Neuronal stem cell (in vitro differentiated cells): ENCODE measurements at places on chromosomes 16 and 17.

- DNase-seq, result no peak
These were observed 204.5 kb downstream of the RBFOX3 start for GRCh38 chr17:79406316-79406715.

GRCh38 chr17:13244513-13244912 is 226.7 kb upstream of the ELAC2 start:
- DNase-seq, result no peak

GRCh38 chr17:40321961-40322357 is 13.0 kb downstream of the RARA start:
- no peak for DNase-seq

DNA sequence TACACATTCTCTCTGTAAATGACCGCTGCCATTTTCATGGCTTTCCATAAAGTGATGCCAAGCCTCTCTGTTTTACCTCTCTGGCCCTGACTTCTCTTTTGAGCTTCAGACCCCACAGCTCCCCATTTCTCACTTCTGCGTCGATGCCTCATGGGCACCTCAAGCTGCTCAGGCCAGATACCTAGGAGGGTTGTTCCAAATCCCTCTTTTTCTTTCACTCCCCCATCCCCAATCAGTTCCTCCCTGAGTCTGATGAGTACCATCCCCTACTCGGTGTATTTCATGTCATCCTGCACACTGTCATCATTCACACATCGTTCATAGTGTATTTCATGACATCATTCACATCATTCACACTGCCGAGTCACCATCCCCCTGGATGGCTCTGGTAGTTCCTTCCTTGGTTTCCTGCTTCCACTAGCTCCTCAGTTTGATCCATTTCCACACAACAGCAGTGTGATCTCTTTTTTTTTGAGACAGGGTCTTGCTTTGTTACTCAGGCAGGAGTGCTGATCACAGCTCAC is 43.1 kb downstream of the NTN1 start:
- no peak for DNase-seq

DNA sequence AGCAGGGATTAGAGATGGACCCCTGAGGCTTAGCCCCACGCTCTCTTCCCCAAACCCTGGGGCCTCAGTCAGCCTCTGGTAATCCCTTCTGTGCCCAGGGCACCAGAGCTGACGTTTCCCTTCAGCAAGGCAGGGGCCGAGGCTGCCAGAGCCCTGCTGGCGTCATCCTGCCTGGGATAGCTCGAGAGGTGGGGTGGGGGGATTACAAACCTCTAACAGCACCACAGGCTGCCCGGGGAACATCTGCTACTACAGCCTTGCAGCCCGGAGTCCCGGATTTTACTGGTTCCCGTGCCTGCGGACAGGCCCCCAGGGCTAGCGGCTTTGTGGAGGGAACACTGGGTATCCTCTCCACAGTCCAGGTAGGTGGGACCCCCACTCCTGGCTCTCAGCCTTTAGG is at the start of gene AANAT:
Gene AANAT, plus strand, starts transcription at position 238 of the 400 bp plus-strand sequence. CDS start 1,144 bp downstream, outside the sequence.
- no peak for DNase-seq

GRCh38 chr16:80971819-80972218 is 34.9 kb downstream of the CMC2 start:
- DNase-seq, result no peak

DNA sequence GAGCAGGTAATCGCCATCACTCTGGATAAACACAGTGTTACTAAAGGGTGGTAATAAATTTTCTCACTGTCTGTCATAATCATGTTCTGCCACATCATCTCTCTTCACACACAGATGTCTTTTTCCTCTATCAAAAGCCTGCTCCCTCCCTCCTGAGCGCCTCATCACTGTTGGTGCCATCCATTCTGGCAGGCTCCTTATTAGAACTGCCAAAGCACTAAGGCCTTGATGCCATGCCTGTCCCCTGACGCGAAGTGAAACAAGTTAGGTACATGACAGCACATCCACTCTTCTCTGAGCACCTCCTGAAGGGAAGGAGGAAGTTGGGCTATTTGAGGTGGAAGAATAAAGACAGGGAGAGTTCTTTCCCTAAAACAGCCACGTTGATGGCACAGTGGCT is 38.2 kb upstream of the AXIN2 start:
- DNase-seq, result no peak

- no peak for DNase-seq
These were observed 9.7 kb downstream of the RAD51C start for GRCh38 chr17:58702045-58702476.

- no peak for DNase-seq
These were observed 208.4 kb downstream of the SLC39A11 start for GRCh38 chr17:72884066-72884465.

GRCh38 chr17:74677558-74678466 is 34.9 kb downstream of the CD300LF start:
- DNase-seq, result no peak

- no peak for DNase-seq
These were observed 12.4 kb downstream of the PRSS27 start for GRCh38 chr16:2707368-2708289.

DNA sequence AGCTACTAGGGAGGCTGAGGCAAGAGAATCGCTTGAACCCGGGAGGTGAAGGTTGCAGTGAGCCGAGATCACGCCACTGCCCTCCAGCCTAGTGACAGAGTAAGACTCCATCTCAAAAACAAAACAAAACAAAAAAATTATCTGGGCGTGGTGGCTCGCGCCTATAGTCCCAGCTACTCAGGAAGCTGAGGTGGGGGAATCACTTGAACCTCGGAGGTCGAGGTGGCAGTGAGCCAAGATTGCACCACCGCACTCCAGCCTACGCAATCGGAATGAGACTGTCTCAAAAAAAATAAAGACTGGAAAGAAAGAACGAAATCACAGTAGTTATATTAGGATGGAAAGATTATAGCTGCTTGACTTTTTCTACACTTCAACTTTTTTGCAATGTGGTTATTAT is 18.9 kb downstream of the COG1 start:
- DNase-seq, result no peak

DNA sequence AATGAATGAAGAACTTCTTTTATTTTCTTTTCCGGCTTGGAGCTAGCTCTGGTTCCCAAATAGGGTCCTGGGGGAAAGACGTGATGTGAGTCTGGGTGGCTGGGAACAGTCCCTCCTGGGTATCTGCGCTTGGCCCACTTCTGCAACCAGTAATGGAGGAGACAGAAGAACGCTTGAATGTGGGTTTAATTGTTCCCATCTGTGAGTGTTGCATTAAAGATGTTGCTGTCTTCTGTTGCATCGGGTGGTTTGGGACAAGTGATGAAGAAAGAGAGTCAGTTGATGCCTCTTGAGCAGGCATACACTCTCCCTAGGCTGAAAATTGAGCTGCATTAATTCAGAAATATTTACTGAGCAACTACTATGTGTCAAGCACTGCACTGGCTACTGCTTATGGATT is 511.1 kb downstream of the CDH13 start:
- DNase-seq, result no peak

DNA sequence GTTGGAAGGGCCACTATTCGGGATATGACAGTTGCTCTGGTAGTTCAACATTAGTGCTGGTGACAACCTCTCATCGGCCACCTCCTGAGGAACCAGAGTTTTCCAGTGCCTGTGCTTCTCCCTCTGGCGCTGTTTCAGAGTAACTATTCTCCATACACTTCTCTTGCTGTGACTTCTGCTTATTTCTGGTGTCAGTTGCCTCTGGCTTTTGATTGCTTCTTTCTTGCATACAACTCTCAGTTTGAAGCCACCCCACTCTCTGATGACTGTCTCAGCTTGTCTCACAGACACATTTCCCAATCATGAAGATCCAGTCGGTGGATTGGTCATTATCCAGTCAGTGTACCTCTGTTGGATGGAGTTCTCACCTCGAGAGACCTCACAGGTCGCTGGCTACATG is 3.4 kb upstream of the TM4SF5 start:
- DNase-seq, result no peak

GRCh38 chr16:27426423-27427408 is 24.7 kb downstream of the IL21R start:
- DNase-seq, result no peak

GRCh38 chr17:77001487-77001886 is 133.3 kb downstream of the MGAT5B start:
- DNase-seq, result no peak

DNA sequence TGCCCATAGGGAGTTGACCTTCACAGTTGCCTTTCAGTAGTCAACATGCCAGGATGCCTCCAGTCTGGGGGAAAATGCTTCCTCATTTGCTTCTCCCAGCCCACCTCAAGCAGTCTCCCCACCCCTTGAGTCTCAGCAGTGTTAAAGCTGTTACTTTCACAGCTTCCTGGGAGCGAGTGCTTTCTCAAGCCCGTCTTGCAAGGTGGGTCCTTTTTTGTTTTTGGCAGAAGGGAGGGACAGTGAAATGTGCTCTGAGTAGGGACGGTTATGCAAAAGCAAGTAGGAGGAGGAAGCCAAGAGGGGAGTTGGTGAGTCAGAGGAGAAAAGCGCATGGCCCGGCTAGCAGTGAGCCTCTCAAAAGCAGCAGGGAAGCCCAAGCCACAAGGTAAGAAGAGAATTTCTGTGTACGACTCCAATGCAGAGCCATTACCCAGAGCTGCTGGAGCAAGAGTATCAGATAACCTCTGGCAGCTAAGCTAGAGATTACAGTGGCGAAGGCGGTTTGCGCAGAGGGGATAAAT is at the start of gene CHST4:
Gene CHST4, plus strand, starts transcription at position 316 of the 521 bp plus-strand sequence. CDS start 10,252 bp downstream, outside the sequence.
- peak; percentile 20 for DNase-seq

DNA sequence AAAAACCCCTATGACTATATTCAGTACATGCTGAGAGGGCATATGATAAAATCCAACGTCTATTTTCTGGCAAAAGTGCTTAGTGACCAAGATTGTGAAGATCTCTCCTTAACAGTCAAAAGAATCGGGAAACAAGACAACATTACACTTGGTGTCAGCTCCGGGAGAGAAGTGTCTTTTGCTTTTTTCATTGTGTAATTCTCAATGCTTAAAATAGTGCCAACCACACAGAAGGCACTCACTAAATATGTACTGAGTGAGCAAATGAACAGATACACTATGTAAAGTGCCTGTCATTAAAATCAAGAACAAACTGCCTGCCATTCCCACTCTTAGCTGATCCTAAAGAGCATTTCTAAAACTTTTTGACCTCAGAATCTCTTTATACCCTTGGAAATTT is 34.1 kb downstream of the VPS53 start:
- DNase-seq, result no peak

GRCh38 chr17:5943232-5943631 is 126.9 kb upstream of the WSCD1 start:
- no peak for DNase-seq

GRCh38 chr17:50459756-50460155 is 8.9 kb downstream of the CHAD start:
- no peak for DNase-seq

DNA sequence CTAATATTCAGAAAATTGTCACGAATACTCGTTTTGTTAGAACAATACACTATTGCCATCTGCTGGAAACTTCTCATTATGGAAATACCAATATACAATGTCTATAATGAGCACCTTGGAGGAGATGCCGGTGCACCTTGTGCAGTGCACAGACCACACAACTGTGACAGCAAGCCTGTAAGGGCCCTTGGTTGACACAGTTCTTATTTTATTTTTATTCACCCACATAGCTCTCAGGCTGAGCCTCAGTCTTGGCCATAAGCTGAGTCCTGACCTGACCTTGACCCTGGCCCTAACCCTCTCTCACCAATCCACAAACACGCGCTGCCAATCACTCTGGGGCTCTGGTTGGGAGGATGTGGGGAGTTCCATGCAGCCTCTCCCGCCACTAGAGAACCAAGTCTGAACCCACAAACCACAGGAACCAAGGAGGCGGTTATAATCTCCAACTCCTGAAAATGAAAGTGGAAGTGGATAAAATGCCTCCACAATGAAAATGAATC is 7.6 kb downstream of the AIPL1 start:
- DNase-seq, result no peak

GRCh38 chr16:53055541-53056391 is 975 bp downstream of the CHD9 start:
- DNase-seq, result peak; percentile 39

GRCh38 chr17:81510785-81511553 is 1.6 kb downstream of the ACTG1 start:
- no peak for DNase-seq

- DNase-seq, result no peak
These were observed 112.1 kb downstream of the COPRS start for GRCh38 chr17:31746884-31747495.

GRCh38 chr17:28925912-28926365 is 23.1 kb upstream of the DHRS13 start:
- no peak for DNase-seq

GRCh38 chr16:11078812-11079459 is 134.6 kb downstream of the CLEC16A start:
- no peak for DNase-seq

GRCh38 chr16:65509172-65509571 is 387.3 kb upstream of the CDH11 start:
- DNase-seq, result no peak

GRCh38 chr17:77778636-77779489 is 179.6 kb upstream of the TNRC6C start:
- no peak for DNase-seq

- DNase-seq, result no peak
These were observed 33.7 kb upstream of the ALDH3A2 start for GRCh38 chr17:19614900-19615299.

DNA sequence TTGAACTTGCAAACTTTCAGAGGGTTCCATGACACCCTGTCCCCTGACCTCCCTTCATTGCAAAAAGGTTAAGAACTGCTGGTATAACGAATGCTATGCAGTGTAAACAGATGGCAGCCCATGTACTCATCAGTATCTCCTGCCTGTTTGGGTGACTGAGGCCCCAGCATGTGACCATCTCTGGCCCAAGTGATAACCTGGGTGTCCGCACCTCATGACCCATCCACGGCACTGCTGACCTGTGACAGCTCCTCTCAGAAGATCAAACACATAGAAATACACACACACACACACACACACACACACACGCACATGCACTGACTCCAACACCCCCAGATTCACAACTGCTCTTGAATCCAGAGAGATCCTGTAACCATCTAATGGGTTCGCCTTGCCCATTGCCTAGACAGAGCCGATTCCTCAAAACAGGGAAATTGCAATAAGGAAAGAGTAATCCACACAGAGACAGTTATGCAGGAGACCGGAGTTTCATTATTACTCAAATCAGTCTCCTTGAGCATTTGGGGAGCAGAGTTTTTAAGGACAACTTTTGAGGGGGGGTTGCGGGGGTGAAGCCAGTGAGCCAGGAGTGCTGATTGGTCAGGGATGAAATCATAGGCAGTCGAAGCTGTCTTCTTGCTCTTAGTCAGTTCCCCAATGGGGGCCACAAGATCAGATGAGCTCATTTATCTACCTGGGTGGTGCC is 11.3 kb upstream of the PHOSPHO1 start:
- no peak for DNase-seq
